ENCODE measurements at places on chromosomes 3 and 15.

DNA sequence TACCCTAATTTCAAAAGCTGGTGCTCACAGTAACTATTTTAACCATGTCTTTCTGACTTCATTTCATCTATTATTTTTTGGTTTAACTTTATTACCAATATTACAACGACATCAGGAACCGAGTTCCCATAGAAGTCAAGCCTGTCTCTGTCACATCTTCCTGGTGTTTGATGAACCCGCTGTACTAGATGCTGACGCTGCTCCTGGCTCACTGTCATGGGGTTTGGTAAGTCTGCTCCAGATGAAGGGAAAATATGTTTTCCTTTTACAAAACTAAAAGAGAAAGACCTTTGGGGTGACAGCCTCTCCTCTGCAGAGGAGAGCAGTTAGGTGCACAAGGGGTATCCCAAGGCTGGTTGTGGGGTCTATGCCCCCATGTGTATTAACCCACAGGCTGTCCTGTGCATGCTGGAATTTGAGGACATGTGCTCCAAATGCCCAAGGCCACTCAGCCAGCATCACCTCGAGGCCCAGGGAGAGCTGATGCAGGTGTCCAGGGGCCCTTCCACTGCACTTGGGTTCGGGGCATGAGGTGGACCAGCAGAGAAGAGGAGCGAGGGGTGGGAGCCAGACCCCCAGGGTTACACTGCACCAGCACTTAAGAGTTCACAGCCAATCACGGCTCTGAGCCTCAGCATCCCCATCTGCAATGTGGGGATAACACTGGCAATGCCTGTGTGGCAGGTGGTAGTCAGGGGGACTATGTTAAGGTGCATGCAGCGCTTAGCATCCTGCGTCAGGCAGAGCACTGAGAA lies 62.2 kb downstream of the ATP10A start:
- DNase-seq: no peak

DNA sequence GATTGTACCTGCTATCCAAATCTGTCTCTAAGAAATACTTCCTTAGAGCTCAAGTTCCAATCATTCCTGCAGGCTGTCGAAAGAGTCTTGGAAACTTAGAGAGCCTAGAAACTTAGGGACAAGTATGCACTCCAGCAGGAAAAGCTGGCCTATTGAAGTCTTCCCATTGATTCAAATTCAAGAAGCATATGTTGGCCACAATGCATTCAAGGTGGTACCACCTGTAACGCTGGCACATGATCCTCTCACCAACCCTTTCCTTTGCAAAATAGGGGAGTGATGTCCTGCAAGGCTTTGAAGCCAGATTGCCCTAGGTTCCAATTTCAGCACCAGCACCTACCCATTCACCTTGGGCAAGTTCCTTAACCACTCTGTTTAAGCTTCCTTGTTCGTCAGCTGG lies 6.0 kb downstream of the ADAMTS9 start:
- no peak for DNase-seq

DNA sequence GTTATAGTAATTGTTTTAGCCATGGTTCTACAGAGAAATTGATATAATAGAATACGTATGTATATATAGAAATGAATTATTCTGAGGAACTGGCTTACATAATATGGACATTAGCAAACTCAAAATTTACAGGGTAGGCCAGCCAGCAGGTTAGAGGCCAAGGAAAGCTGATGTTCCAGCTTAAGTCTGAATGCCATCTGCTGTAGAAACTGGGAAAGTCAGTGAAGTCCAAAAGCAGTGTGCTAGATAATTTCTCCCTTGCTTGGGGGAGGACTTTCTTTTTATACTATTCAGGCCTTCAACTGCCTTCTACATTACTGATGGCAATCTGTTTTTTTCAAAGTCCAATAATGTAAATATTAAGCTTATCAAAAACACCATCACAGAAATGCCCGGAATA lies 1174.7 kb downstream of the ZPLD1 start:
- DNase-seq: peak; percentile 18

DNA sequence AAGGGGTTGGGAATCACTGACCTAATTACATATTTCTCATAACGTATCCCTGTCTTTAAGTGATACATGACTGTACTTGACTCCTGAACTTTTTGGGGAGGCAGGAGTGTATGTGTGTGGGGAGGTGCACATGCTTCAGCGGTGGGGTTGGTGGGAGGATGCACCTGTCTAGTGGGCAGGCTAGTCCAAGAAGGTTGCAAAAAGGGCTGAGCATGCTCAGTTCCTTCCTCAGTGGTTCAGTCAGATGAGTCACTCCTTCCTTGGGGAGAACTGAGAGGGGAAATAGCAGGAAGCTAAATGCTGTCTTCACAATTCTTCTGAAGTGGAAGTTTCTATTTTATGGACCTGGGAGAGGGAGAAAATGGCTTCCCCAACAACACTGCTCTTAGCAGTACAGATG lies 24.6 kb upstream of the AP4E1 start:
- DNase-seq: no peak

DNA sequence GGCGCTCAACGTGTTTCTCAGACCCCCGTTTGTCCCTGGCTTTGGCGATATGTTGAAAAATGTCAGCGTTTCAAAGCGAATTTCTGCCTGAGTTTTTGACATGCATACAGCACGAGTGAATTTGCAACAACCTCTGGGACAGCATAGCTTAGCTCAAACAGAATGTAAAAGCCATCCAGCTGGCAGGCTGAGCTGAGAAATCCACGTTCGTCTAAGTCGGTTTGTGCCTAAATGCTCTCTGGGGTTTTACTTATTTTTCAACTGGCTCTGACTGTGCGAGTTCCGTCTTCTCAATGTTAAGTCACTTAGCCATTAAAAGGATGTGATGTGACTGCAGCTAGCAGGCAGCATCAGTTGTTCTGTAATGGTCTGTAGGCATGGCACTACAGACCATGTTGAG lies 243.5 kb upstream of the SLCO3A1 start:
- no peak for DNase-seq

GRCh38 chr3:147735616-147736015 lies 326.5 kb downstream of the ZIC1 start:
- DNase-seq: no peak
